Stimulated activated CD8-positive, alpha-beta memory T cell treated with anti-CD3 and anti-CD28 coated beads, Interleukin-15, amount 100 ng/mL, for 1 hour (primary cell): ENCODE measurements at places on chromosomes 2 and 18.

- DNase-seq: no peak
Observed at GRCh38 chr2:217290467-217290866, 430.6 kb upstream of the TNP1 start.

DNA sequence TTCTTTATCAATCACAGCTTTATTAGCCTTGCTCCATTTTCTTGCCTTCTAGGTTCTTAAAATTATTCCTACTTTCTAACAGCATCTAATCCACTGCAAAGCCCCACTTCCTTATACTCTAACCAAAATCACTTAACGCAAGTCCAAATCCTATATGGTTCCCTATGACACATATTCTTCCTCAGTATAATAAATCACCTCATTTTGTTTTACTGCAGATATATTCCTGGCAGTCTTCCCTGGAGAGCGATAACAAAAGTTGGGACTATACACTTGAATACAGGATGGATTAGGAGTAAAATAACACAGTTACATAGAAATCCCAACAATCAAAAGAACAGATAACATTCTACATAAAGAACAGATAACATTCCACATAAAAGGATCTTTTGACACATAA, 144.8 kb downstream of the ATAD2B start:
- DNase-seq: no peak

DNA sequence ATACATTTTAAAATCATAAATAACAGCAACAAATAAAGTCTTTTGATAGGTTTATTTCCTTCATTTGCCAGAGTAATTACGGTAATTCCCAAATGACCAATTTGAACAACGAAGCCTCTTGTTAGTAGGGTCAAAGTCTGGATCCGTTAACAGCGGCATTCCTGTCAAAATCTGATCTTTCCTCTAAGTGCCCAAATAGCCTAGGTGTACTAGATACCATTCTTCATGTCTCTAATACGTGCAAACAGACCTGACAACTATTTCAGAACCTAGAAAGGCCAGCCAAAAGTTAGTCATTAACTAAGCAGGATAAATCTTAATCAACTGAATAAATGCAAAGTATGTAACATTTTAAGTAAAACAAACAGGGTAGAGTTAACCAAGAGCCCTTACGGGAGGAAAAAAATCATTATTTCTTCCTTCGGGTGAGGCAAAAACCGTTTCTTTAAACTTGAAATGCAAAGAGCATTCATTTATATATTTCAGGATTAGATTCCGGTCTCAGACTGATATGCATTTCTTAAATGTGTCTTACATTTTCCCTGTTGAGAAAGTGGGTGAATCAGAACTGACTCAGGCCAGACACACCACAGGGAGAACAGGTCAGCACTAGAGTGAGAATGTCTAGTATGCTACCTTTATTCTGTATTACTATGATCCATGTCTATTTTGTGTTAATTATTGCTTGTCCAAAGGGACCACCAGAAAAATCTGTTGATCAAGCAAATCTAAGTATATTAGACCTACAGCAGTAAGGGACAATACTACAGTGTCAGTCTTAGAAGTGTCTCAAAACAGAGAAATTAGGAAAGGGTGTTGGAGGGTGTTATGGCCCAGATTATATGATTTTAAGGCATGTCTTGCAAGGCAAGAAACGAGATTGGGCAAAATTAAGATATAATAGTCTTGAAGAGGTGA, 141.5 kb upstream of the NDUFV2 start:
- no peak for DNase-seq

- DNase-seq: no peak
Observed at GRCh38 chr2:72931280-72931910, 14.1 kb downstream of the EMX1 start.
